ENCODE measurements at places on chromosomes 16 and 17. TPM values are rescaled to one million over a fixed set of nuclear protein-coding genes. Genes with fewer than 3 reads are reported as not detected.

The CIBAR2 gene
- polyA plus RNA-seq = 0.18 TPM

The NPIPB13 gene
- polyA plus RNA-seq = 4.3 TPM

GRCh38 chr16:85238233-85238647, 126.0 kb upstream of the CIBAR2 start:
- no peak for DNase-seq

DNA sequence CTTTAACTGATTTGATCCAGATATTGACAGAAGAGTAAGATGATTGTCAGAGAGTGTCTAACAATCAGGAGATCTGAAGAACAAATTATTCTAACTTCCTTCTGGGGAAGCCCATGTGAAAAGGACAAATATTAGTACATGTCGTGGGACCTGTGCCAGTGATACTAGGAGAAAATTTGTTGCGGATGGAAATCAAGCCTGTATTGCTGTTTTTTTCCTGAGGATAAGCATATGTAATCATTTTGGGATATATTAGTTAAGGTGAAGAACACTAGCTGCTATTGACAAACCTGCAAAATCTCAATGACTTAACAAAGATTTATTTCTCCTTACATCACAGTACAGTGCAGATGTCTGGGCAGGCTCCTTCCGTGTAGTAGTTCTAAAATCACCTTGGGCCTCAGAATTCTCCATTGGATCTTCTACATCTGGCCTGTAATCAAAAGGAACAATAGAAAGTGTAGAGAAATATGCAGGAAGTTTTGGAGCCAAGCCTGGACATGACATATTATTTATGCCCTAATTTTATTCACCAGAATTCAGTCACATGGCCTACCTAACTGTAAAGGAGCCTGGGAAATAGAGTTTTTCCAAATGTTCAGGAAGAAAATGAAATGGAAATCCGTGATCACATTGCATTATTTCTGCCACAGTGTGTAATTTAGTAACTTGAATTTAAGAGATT, 58.3 kb downstream of the CYB561 start:
- no peak for DNase-seq

GRCh38 chr17:6753006-6753445, 2.8 kb upstream of the XAF1 start:
- DNase-seq = no peak

DNA sequence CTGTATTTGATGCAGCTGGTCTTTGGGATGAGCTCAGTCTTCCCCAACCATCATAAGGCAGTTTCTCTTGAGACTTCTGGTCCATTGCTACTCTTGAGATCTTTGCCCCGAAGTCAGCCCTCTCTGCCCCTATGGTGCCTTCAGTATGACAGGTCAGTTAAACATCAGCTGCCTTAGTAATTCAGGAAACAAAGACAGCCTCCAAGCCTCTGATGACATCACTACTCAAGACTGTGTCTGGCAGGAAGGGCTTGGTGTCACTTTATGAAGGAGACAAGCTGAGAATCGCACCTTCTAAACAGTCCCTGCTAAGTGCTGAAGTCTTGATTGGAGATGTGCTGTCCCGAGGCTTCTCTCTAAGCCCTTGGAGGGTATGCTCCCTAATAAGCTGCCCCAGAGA, 104.9 kb upstream of the TBX2 start:
- DNase-seq = no peak

DNA sequence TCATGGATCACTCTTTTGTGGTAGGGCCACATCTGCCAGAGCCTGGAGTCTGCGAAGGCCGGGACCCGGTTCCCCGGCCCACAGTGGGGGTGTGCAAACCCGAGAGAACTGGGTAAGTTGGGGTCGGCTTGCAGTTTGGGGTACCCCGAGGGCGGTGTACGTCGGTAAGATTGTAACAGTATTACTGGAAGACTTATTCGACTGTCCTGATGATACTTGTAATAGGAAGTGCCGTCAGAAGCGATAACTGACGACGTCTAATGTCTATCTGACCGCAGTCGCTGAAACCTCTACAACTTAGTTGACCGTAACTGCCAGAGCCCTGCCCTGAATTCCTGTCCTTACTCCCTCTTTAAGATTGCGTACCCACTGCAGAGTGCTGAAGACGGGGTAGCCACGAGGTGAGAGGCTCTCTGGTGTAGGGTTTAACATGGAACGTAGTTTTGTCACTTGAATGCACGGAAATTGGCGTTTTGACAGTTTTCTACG, 24.0 kb downstream of the TRPV2 start:
- no peak for DNase-seq

DNA sequence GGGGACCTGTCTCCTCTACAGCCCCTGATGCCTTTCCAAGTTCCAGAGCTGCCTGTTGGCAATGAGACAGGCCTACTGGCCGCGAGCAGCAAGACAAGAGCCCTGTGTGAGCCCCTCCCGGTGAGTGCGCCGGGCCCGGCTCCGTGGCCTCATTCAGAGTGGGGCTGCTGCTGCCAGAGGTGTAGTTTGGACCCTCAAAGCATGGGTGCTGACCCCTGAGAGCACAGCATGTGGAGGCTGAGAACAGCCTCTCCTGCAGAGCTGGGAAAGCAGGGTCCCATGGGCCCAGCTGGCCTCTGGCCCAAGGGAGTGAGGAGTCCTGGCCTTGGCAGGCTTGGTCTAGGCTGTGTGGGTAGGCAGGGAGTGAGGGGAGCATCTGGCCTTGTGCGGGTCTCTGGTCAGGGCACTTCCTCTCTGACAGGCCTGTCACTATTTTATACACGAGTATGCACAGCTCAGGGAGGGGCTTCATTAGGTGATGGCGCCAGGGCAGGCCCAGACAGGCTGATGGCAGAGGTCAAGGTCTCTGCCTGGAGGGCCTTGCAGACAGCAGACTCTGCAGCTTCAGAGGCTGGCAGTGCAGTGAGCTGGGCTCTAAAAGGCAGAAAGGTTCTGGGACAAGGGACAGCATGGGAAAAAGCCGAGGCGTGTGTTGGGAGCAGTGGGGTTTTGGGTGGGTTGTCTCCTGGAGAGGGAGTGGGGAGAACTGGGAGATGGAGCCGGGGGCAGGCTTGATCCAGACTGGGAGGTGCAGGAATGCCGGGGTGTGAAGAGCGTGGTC, 43.4 kb downstream of the ADCY7 start:
- no peak for DNase-seq

DNA sequence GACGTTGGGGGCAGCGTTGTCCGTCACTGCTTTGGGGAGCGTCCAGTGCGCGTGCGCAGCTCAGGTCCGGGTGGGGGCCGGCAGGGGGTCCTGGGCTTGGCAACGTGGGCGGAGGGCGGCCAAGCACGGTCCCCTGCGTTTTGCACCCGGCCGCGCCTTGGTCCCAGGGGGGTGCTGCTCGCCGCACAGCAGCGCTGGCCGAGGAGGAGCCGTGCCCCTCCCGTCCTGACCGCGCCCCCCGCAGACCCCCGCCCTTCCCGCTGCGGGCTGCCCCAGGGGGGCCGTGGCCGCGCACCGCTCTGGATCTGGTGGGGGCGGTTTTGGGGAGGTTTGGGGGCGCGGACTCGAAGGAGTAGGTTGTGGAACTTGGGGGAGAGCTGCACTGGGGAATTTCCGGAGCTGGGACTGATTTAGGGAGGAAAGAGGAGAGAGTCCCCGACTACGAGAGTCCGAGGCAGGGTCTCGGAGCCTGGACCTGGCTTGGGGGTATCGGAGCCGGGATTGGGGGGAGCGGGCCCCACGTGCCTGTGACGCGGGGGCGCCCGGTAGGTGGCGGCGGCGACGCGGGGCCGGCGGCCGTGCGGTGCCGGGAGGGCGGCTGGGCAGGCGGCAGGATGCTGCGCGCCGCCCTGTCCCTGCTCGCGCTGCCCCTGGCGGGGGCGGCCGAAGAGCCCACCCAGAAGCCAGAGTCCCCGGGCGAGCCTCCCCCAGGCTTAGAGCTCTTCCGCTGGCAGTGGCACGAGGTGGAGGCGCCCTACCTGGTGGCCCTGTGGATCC, at the start of gene SLC9A5:
Gene SLC9A5 (plus strand): TSS at position 579 of the 777 bp plus-strand sequence. CDS start 36 bp downstream, at position 615.
- DNase-seq = no peak

DNA sequence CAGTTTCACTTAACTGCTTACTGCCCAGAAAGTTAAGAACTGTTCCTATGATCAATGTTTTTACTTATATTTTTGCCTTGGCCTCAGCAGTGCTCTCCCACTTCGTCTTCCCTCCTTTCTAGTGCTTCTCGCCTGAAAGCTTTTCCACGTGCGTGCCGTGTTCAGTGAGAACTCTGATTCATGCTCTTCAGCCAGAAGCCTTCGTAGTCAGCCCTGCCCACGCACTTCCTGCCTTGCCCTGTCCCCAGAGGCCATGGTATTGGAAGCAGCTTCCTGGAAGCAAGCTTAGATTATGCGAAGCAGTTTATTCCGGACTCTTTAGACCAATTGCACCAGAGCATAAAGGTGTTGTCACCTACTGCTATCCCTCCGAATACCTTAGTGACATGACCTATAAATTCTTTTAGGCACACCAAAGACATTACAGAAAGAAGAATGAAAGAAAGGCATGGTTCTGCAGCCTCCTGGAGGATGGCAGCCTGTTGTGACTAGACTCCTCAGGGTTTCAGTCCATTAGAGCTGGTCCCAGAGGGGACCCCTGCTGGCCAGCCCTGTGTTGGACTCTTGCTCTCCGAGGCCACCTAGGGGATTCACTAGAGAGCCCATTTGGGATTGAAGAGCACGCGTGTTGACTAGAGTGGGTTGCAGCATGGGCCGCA, 105.2 kb downstream of the RPTOR start:
- peak; percentile 73 for DNase-seq
